ENCODE measurements at places on chromosomes 4 and X.

GRCh38 chrX:57044245-57044644, 48.9 kb upstream of the SPIN3 start:
- DNase-seq: no peak

DNA sequence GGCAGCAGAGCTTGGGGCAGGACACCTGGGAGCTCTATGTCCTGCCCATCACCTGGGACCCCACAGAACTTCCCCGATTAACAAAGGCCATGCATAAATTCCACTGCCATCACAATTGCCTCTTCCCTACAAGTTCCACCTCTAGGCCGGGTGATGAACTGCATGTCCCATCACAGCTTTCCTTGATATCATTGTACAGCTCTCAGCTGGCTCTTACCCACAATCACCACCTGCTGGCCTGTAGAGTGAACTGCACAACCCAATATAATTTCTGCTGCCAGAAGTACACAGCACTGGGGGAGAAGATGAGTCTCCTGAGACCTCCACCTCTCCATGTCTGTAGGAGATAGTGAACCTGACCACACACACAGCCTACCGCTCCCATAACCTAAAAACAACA, 285.0 kb upstream of the AADAT start:
- DNase-seq: no peak

- no peak for DNase-seq
Observed at GRCh38 chrX:55783723-55784122, 66.2 kb downstream of the RRAGB start.

DNA sequence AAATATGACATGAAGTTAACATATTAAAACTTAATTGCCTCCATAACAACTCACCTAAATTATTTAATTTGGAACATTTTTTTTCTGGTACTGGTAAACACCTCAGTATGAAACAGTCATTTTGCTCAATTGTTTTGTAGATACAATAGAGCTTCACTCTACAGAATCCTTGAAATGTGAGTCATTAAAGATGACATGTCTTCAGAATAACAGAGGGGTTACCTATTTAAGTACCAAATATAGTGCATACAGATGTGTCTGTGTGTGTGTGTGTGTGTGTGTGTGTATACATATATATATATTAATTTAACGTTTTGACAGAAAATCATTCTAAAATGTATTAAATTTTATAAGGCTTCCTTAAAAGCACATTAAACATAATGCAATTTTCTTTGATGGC, 297.6 kb downstream of the INPP4B start:
- DNase-seq: no peak

DNA sequence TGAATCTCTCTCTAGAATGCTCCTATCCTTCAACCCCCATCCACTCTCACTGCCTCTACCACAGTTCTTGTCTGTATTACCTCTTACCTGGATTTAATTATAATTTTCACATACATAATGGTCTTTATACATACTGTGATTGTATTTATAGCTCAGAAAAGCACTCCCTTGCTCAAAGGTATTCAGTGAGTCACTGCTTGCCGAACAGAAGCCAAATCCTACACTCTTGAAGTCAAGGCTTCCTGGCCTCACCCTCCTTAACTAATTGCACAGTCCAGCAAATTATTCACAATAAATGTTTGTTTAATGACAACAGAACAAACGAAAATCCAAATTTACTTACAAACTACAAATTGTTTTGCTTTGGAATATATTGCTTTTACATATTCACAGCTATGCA, 159.5 kb downstream of the KLHL13 start:
- no peak for DNase-seq

GRCh38 chr4:138677748-138678147, 337.8 kb upstream of the NOCT start:
- no peak for DNase-seq
